ENCODE measurements at places on chromosomes 5 and 9.

- no peak for DNase-seq
Measured at GRCh38 chr9:27053369-27054022, 48.0 kb upstream of the LRRC19 start.

DNA sequence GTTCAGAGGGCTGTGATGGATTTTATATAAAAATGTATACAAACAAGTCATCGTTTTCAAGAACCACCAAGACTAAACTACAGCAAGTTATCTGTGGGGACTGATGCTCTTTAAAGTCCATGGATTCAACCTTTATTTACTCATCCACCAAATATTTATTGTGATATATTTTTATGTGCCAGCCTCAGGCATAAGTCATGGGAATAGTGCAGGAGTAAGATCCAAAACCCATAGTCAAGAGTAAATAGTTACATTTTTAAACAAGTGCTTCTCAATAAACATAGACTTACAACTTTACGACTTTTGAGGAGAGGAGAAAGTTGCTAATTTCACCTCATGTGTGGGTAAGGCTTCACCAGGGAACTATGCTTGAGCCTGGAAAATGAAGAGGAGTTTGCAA lies 24.6 kb downstream of the MACIR start:
- no peak for DNase-seq

- DNase-seq, result peak; percentile 33
Measured at GRCh38 chr9:16729651-16730050, 140.8 kb downstream of the BNC2 start.

DNA sequence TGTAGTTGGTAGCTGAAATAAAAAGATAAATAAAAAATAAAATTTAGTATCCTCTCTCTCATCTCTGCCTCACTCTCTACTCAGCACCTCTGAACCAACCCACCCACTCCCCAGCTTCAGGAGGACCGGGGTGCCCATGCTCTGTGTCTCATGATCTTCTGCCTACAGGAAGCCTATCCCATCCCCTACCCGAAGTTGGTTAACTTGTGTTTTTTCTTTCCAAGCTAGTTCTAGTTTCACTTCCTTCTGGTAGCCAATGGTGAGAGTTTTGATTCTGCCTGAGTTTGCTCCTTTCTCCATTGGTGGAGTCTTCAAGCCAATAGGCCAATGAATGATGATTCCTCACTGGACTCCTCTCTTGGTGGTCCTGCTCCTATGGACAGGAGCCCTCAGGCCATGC lies 32.1 kb downstream of the SNX24 start:
- no peak for DNase-seq

GRCh38 chr5:1963358-1963757 lies 80.6 kb upstream of the IRX4 start:
- no peak for DNase-seq

DNA sequence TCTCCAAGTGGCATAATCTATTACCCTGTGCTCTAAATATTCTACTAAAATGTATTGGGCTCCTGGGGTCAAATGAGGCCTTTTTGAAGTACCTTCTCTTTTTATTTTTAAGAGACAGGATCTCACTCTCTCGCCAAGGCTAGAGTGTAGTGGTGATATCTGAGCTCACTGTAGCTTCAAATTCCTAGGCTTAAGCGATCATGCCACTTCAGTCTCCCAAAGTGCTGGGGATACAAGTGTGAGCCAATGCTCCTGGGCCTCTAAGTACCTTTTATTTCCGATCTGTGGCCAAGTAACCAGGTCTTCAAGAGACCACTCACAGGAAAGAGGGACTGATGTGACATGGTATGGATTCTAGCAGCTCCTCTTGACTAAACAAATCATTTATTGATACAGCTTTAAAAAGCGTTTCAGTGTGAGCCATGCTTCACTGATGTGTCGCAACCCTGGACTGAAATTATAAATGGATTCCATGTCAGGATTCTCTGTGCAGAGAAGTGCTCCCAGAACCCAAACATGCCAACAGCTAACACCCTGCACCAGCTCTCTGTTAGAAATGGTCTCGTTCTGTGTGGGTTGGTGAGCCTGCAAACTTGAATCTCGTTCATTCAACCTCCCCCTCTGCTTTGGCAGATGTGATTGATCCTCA lies 477.8 kb downstream of the HINT1 start:
- DNase-seq, result no peak

- DNase-seq, result no peak
Measured at GRCh38 chr5:154794525-154795234, 39.5 kb downstream of the LARP1 start.

DNA sequence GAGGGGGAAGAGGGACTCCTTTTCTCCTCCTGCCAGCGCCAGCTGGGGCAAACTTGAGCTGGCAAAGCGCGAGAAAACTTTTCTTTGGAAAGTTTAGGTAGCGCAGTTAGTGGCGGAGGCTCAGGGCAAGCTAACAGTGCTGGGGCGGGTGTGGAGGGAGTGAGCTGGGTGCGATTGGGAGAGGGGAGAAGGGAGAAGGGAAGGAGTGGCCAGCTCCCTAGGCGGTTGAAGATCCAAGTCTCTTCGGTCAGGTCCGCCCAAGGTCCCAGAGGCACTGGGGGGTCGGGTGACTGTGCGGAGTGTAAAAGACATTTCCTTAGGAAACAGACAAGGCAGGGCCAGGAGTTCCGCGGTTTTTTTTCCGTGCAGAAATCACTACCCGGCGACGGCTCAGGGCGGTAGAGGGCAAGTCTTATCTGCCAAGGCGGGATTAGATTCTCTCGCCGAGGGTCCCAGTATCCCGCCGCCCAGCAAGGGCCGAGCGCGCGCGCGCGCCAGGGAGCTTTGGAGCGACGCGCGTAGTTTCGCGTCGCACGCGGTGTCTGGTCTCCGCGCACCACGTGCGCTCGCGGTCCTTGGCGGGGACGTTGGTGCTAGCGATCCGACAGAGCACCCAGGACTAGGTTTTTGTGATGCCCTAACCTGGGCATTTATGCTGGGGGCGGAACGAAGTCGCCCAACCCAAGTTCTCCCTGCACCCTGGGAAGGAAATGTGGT lies 33.6 kb upstream of the NFIB start:
- no peak for DNase-seq

DNA sequence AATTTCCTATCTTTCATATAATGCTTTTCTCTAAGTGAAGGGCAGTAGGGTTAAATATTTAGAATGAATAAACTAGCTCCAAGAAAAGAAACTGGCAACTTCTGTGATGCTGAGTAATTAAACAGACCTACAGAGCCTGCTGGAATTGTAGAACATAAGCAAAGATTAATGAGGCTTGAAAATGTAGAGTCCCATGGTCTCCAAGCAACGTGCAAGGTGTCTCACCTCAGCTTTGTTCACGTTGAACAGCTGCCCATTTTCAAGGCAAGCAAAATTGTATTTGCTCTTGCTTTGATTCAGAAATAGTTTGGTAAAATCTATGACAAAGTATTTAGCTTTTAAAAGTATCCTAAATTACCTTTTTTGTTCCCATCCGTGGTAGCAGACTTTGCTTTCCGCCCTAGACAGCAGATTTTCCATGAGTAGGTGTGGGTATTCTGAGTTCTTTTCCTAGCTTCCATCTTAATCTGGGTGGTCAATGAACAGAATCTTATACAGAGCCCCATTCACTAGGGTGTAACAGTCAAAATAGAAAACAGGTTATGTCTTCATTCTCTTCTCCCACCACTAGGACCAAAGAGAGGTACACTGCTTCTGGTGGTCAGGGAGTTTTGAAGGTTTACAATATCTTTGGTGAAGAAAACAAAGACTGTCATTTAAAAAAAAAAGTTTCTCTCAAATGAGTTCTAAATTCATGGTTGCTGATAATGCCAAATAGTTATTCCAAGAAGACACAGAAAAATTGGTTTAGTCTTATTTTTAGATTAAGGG lies 52.1 kb upstream of the TYRP1 start:
- no peak for DNase-seq

DNA sequence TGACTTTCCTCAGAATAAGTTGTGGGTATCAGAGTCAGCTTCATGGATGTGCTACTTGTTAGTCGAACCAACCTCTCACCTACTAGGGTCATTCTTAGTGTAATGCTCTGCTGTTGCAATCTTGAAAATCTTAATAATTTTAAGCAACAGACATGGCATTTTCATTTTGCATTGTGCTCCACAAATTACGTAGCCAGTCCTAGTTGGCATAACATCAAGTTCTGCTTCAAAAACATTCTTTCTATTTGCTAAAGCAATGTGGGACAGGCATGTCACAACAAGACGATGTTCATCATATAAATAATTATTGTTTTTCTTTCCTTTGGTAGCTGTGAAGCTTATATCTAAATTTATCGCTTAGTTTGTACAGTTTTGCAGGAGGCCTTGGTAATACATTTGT lies 39.3 kb upstream of the CDH12 start:
- no peak for DNase-seq

DNA sequence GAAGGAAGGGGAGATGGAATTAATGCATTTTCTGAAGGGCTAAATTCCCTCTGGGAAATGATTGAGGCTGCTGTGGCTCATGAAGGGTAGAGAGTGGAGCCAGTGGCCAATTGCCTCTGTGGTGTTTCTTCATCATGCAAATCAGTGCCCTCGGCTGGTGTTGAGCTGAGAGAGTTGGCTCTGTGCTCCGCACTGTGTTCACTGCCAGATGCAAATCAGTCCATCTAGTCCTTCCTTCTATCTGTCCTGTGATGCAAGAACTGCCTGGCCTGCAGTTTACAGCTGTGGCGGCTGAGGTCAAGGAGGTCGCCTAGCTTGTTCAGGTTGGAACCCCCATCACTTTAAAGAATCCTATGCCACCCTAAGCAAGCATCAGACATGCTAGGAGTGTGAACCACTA lies 6.0 kb downstream of the TMEM171 start:
- no peak for DNase-seq

Measured in fibroblast of mammary gland (primary cell).